ENCODE measurements at places on chromosomes 2 and 18. TPM values are rescaled to one million over a fixed set of nuclear protein-coding genes. Genes with fewer than 3 reads are reported as not detected.

Gene HMSD
- not detected for total RNA-seq

Gene ABCG8
- 8.9 TPM for total RNA-seq

Gene NEU4
- 415 TPM for total RNA-seq

Gene CNDP1
- total RNA-seq: not detected

Gene CIB4
- not detected for total RNA-seq

Gene EML4
- 24.6 TPM for total RNA-seq

Gene CCDC141
- total RNA-seq: 1.2 TPM

Gene LRRTM4
- 2.2 TPM for total RNA-seq

Gene CHRND
- total RNA-seq: not detected

Gene OSBPL1A
- 45.5 TPM for total RNA-seq

Gene LAMA3
- 140 TPM for total RNA-seq

Gene ESPNL
- not detected for total RNA-seq

Gene FAM237A
- not detected for total RNA-seq

Gene TCF23
- total RNA-seq: not detected
